ENCODE measurements at places on chromosomes 1 and 21.

- no peak for DNase-seq
Measured at GRCh38 chr1:214318956-214319736, 38.2 kb downstream of the SMYD2 start.

GRCh38 chr1:119667173-119667572 is 19.1 kb upstream of the ZNF697 start:
- DNase-seq, result no peak

DNA sequence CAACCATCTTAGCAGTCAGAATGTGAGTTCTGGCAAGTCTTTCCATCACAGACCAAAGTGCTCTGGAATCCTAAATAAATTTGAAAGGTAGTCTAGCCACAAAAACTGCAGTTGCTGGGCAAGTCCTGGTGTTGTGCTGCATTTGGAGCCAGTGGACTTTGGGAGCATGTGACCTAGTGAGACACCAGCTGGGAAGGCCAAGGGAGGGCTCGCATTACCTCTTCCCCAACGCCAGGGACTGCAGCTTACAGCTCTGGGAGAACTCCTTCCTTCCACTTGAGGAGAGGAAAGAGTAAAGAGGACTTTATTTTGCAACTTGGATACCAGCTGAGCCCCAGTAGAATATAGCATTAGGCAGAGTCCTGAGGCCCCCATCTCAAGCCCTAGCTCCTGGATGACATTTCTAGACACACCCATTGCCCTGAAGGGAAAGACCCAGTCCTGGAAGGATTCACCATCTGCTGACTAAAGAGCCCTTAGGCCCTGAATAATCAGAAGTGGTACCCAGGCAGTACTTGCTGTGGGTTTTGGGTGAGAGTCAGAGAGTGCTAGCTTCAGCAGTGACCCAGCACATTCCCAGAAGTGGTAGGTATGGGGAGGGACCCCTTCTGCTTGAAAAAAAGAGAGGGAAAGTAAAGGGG is 190.7 kb downstream of the NUF2 start:
- DNase-seq, result no peak

GRCh38 chr1:170377440-170377839 is 154.5 kb upstream of the GORAB start:
- DNase-seq, result no peak

GRCh38 chr21:36257657-36258056 is 62.3 kb upstream of the MORC3 start:
- DNase-seq, result no peak

GRCh38 chr1:184319879-184320278 is 67.0 kb upstream of the C1orf21 start:
- DNase-seq, result no peak

- no peak for DNase-seq
Measured at GRCh38 chr1:169853341-169853740, 40.4 kb downstream of the SCYL3 start.

GRCh38 chr1:30523055-30524020 is 200.0 kb downstream of the MATN1 start:
- no peak for DNase-seq

DNA sequence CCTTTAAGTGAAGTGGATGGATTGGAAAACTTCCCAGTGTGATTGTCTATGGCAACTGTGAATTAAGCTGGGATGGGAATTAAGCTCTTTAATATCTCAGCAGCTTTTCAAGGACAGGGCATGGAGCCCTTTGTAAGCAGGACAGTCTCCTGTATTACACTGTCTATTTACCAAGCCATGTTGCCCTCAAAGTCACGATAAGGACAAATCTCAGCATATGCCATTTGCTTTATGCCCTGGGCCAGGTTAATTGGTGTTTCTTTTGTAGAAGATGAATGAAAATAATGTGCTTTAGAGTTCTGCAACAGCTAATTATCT is 17.6 kb downstream of the UTP25 start:
- DNase-seq, result no peak

DNA sequence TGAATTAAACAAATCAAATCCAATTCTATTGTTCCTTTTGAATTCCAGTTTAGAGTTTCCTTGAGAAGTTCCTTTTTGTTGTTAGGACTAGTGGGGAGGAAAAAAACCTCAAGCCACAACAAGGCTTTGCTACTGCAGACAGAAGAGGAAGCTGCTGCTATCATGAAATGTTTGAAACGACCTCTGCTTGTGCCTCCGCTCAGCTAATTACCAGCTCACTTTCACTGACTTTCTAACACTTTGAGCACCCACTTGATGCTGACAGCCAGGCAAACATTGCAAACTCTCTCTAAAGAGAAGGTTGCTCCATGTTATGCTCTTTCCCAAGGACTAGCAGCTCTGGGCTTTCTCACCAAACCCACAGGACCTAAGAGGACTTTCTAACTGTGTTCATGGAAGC is 203.9 kb upstream of the PROX1 start:
- no peak for DNase-seq

DNA sequence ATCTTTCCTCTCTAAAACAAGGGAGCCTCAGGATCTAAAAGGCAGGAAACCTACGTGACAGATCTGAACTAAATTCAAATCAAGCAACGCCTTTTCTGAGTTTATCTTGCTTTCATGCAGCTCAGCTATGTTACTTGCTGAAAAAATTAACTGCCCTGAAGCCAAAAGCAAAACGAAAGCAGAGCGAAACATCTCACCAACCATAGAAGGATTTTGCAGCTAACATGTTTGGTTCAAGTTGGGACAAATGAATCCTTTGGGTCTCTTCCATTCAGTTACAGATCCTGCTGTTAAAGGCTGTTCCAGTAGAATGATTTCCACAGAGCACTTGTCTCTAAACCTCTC is 482 bp downstream of the SLC2A5 start:
- DNase-seq, result no peak

- DNase-seq, result no peak
Measured at GRCh38 chr1:7975212-7975865, 13.8 kb downstream of the PARK7 start.

DNA sequence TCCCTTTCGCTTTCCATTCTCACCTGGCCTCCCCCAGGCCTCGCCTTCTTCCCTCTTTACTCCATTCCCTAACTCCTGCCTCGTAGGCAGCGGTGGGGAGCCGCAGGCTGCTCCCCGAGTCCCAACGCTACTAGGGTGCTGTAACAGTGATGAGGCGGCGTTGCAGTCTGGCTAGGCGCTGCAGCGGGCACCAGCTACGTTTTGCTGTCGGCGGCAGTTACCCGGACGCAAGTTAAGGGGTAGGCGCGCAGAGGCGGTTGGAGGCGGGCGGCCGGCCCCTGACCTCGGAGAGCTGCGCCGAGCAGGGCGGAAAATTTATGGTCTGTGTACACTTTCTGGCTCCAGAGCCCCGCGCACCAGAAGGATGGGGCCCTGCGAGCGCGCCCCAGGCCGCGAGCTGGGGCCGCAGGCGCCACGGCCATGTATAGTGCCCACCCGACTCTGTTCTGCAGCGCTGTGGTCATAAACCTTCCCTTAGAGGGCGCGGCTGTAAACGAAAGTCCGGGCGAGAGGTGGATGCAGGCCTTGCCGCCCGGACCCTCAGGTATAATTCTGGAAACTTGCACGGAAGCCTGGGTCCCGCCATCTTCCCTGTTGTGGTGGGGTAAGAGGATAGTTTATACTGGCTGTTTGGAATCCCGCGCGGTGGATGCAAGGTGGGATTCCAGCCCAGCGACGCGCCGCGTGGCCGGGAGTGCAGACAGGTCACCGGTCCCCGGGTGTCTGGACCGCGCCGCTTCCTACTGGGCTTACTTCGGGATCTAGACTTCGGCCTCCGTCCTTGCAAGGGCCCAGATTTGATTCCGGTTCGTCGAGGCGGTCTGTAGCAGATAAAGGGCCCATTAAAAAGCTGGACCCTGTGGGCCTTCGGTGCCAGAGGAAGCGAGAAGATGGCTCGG is 15.0 kb downstream of the HLX start:
- DNase-seq, result no peak

DNA sequence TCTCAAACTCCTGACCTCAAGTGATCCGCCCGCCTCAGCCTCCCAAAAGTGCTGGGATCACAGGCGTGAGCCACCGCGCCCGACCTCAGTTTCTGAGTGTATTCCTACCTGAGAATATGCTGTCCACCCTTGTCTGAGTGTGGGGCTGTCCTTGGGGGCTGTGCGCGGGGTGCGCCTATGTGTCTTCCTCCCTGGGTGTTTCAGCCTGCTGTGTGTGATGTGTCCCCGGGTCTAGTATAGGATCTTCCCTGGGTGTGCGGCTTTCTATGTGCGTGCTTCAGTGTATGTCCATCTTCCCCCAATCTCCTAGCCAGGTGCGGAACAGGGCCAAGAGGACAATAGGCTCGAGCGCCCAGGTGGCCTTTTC is 8.3 kb upstream of the ID3 start:
- no peak for DNase-seq

GRCh38 chr1:202122639-202123335 is at the start of gene GPR37L1:
Gene GPR37L1 (plus strand): TSS chr1:202122917. CDS start chr1:202122964, 47 bp downstream.
- DNase-seq, result no peak

GRCh38 chr1:87061742-87062156 is 147.3 kb downstream of the HS2ST1 start:
- DNase-seq, result no peak

DNA sequence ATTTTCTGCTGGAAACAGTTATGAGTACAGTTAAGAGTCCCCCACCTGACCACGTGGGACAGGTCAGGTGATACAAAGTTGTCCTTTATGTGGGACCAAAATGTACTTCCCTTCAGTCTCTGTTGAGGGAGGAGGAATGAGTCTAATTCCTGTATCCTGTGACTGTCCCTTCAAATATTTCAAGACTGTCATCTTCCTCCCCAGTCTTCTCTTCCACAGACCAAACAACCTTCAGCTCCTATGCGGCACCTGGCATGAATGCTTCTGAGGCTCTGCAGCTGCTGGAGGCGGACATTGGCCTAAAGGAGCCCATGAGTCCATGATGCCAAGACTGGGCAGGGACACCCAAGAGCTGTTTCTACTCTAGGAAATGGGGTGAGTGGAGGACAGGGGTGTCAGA is 72.1 kb upstream of the SIM2 start:
- no peak for DNase-seq

- DNase-seq, result no peak
Measured at GRCh38 chr1:200625381-200625824, 4.9 kb upstream of the KIF14 start.

GRCh38 chr1:9719978-9720722 is 68.6 kb downstream of the PIK3CD start:
- no peak for DNase-seq

- no peak for DNase-seq
Measured at GRCh38 chr1:156097499-156098178, 15.4 kb upstream of the MEX3A start.

GRCh38 chr1:220655509-220655908 is 34.7 kb upstream of the C1orf115 start:
- no peak for DNase-seq

DNA sequence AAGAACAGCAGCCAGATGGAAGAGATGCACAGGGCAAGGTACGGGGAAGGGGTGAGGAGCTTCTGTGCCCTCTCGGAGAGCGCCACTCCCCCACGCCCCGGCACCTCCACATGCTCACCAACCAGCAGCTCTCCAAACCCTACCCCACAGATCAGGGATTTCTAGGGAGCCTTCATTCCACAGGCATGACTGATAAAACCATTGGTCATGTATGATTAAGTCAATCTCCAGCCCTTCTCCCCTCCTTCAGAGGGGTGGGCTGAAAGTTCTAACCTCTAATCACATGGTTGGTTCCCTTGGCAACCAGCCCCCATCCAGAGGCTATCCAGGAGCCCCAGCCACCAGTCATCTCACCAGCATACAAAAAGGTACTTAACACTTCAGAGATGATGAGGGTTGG is 144.7 kb downstream of the TGFBR3 start:
- DNase-seq, result no peak

- DNase-seq, result no peak
Measured at GRCh38 chr1:185309566-185309965, 7.5 kb downstream of the IVNS1ABP start.

- no peak for DNase-seq
Measured at GRCh38 chr1:109826930-109827349, 63.2 kb upstream of the EPS8L3 start.

DNA sequence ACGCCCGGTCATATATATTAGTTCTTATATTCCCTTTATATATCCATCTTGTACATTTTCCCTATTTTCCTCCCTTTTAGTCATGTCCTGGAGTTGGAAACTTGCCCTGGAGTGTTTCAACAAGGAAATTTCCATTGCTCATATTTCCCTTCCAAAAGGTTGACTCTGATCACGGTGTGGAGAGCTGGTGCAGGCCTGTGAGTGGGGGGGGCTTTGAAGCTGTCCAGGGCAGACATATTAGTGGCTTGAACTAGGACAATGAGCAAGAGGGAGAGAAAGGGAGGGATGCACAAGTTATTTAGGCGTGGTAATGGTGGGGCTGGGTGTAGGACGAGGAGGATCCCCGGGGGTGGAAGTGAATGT is 30.4 kb upstream of the TMEM61 start:
- DNase-seq, result no peak

GRCh38 chr1:212860713-212861581 is 2.9 kb downstream of the FLVCR1 start:
- no peak for DNase-seq

DNA sequence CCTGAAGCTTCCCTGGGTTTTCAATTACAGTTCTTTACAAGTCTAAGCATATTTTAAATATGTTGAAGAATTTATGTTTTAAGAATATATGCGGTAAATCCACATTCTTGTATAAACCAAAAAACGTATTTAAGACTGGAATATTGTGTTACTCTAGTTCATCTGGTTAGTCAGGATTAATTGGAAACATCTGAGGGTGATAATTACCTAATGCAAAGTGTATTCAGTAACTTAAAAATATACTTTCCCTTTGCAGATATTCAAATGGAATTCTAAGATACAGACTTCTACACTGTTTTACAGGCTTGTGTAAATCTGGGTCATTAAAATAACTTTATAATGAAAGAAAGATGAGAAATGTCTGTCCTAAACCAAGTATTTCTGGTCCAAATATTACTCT is 302.0 kb downstream of the VAV3 start:
- no peak for DNase-seq

All from thoracic aorta (tissue), 2 donors.